ENCODE measurements at places on chromosomes 3 and 15. TPM values are rescaled to one million over a fixed set of nuclear protein-coding genes. Genes with fewer than 3 reads are reported as not detected.

TTLL13 gene
- total RNA-seq = 0.19 TPM

GRCh38 chr3:12932347-12932746 lies 91.0 kb upstream of the RPL32 start:
- H3K27me3 ChIP-seq = no peaks in the 10 kb centered on the region
- H3K4me3 ChIP-seq = no peak overlapping the region
- H3K27ac ChIP-seq = peak overlapping the region; percentile 72
- peak; percentile 66 for DNase-seq
- peaks cover 95% of the 10 kb centered on the region for H3K36me3 ChIP-seq
- H3K4me1 ChIP-seq = peaks cover 66% of the 10 kb centered on the region

SLC22A13 gene
- 0.15 TPM for total RNA-seq

GRCh38 chr15:77266708-77267386 lies 153.1 kb downstream of the PEAK1 start:
- no peak overlapping the region for H3K4me3 ChIP-seq
- no peaks in the 10 kb centered on the region for H3K36me3 ChIP-seq
- no peak for DNase-seq
- H3K27me3 ChIP-seq = no peaks in the 10 kb centered on the region
- H3K4me1 ChIP-seq = no peaks in the 10 kb centered on the region

- DNase-seq = no peak
- peaks cover 7% of the 10 kb centered on the region for H3K27me3 ChIP-seq
- no peak overlapping the region for H3K27ac ChIP-seq
- H3K4me3 ChIP-seq = no peak overlapping the region
- no peaks in the 10 kb centered on the region for H3K4me1 ChIP-seq
Observed at GRCh38 chr3:55521738-55522421, 34.8 kb upstream of the WNT5A start.

DNA sequence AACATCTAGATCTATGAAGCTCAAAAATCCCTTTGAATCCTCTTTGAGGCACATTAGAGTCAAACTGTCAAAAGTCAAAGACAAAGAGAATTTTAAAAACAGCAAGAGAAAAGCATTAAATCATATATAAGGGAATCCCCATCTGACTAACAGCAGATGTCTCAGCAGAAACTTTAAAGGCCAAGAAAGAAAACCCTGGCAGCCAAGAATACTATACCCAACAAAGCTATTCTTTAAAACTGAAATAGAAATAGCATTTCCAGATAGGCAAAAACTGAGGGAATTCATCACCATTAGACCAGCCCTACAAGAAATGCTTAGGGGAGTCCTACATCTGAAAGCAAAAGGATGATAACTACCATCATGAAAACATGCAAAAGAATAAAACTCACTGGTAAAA lies 211.2 kb upstream of the PDZRN3 start:
- DNase-seq = no peak
- H3K27me3 ChIP-seq = no peaks in the 10 kb centered on the region
- H3K4me1 ChIP-seq = no peaks in the 10 kb centered on the region
- H3K4me3 ChIP-seq = no peak overlapping the region
- no peak overlapping the region for H3K27ac ChIP-seq
- H3K36me3 ChIP-seq = no peaks in the 10 kb centered on the region

- no peaks in the 10 kb centered on the region for H3K36me3 ChIP-seq
- no peak overlapping the region for H3K4me3 ChIP-seq
- no peak for DNase-seq
- H3K4me1 ChIP-seq = peaks cover 23% of the 10 kb centered on the region
Observed at GRCh38 chr3:38168151-38169026, 3.1 kb downstream of the OXSR1 start.

GRCh38 chr3:190424478-190425439 lies 24.9 kb downstream of the TMEM207 start:
- H3K4me1 ChIP-seq = no peaks in the 10 kb centered on the region
- peak; percentile 18 for DNase-seq
- H3K27ac ChIP-seq = no peak overlapping the region
- H3K4me3 ChIP-seq = no peak overlapping the region

DNA sequence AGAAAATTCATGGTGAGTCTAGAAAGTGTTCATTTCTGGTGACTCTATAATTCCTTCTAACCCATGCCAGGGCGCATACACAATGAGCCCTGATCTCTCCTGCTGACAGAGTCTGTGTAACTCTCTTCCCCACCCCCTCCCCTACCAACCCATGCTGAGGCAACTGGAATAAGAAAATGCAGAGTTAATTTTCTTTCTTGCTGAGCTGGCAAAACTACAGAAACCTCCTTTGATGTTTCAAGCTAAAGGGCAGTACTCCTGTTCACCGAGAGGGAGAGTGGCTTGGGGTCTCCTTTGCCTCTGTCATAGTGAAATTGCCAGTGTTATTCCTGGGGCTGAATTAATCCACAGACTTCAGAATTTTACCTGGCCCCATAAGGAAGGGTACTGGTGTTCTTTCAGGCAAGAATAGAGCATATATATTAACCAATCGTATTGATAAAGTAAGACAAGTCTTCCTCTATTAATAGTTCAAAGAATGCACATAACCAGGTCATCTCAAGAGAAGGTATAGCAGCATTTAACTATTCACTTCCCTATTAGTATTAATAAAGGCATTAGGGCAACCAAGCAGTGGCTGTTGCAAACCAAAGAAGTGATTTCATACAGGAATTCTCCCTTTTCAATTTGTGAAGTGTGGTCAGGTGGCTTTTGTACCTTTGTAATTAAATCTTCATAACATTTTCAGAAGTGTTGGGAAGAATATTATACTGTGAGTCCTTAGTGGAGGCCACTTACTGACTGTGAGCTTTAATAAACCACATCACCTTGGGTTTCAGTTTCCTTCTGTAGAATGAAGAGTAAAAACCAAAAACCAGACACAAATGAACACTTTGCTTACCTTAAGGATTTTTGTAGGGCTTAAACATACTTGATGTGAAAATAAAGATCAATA lies 4.1 kb downstream of the GAP43 start:
- no peak for DNase-seq
- no peak overlapping the region for H3K4me3 ChIP-seq
- H3K27me3 ChIP-seq = no peaks in the 10 kb centered on the region

- no peak for DNase-seq
- H3K4me1 ChIP-seq = no peaks in the 10 kb centered on the region
- H3K27ac ChIP-seq = no peak overlapping the region
- no peaks in the 10 kb centered on the region for H3K36me3 ChIP-seq
- H3K27me3 ChIP-seq = peaks cover 64% of the 10 kb centered on the region
- H3K4me3 ChIP-seq = no peak overlapping the region
Observed at GRCh38 chr3:70076396-70076795, 76.9 kb downstream of the SAMMSON start.

GRCh38 chr3:79598594-79598993 lies 169.2 kb downstream of the ROBO1 start:
- H3K4me3 ChIP-seq = no peak overlapping the region
- no peak for DNase-seq
- no peak overlapping the region for H3K27ac ChIP-seq
- H3K4me1 ChIP-seq = no peaks in the 10 kb centered on the region

- peak overlapping the region; percentile 76 for H3K27ac ChIP-seq
- no peaks in the 10 kb centered on the region for H3K27me3 ChIP-seq
- DNase-seq = no peak
- no peaks in the 10 kb centered on the region for H3K36me3 ChIP-seq
- H3K4me3 ChIP-seq = no peak overlapping the region
- H3K4me1 ChIP-seq = peaks cover 11% of the 10 kb centered on the region
Observed at GRCh38 chr3:154243353-154243752, 80.9 kb downstream of the DHX36 start.

GRIP2 gene
- total RNA-seq = 42.9 TPM

DNA sequence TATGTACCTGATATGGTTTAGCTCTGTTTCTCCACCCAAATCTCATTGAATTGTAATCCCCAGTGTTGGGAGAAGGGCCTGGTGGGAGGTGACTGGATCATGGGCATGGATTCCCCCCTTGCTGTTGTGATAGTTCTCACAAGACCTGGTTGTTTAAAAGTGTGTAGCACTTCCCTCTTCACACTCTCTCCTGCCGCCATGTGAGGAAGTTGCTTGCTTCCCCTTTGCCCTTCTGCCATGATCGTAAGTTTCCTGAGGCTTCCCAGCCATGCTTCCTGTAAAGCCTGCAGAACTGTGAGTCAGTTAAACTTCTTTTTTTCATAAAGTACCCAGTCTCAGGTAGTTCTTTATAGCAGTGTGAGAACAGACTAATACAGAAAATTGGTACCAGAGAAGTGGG lies 93.1 kb downstream of the C3orf70 start:
- H3K4me1 ChIP-seq = no peaks in the 10 kb centered on the region
- no peak for DNase-seq
- peaks cover 18% of the 10 kb centered on the region for H3K36me3 ChIP-seq
- no peak overlapping the region for H3K4me3 ChIP-seq
- H3K27me3 ChIP-seq = no peaks in the 10 kb centered on the region

- H3K27me3 ChIP-seq = no peaks in the 10 kb centered on the region
- H3K36me3 ChIP-seq = no peaks in the 10 kb centered on the region
- peaks cover 24% of the 10 kb centered on the region for H3K4me1 ChIP-seq
- H3K4me3 ChIP-seq = no peak overlapping the region
- DNase-seq = no peak
Observed at GRCh38 chr3:71707595-71707994, 17.6 kb downstream of the EIF4E3 start.

GRCh38 chr3:52059781-52060180 lies 3.4 kb upstream of the DUSP7 start:
- H3K27me3 ChIP-seq = no peaks in the 10 kb centered on the region
- no peak overlapping the region for H3K27ac ChIP-seq
- H3K4me1 ChIP-seq = peaks cover 9% of the 10 kb centered on the region
- no peak overlapping the region for H3K4me3 ChIP-seq

RAB7A gene
- 234 TPM for total RNA-seq

DNA sequence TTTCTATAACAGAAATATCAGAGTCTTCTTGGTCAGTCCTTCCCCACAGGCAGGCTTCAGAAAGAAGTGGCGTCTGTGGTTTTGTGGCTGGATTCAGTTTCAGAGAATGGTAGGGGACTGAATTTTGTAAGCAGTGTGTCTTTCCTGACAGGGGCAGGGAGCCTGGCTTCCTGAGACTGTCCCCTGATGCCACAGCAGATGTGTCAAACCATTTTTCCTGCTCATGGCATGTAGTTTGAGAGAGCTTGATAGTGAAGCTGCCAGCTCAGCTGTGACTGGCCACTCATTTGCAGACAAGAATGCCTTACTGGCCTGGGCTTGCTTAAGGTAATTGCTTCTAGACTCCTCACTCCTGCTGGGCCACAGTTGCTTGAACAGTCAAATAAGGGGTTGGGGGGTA lies 26.4 kb downstream of the LARS2 start:
- H3K27ac ChIP-seq = no peak overlapping the region
- H3K4me3 ChIP-seq = no peak overlapping the region

DNA sequence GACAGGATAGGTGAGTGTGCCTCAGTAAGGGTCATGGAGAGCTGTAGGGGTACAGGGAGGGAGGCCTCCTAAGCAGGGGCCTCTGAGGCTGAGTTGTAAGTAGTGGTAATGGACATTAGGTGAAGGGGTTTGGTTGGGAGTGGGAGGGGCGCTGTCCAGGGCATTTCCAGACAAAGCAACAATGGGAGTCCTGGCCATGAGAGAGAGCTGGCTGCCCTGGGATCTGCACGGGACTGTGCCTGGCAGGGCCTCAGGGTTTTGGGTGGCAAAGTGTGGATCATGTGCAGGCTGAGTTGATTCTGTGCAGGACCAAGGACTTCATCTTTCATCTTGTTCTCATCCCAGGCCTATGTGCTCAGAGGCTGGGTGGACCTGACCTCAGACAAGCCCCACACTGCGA lies 4.6 kb downstream of the TTC21A start:
- DNase-seq = no peak
- no peaks in the 10 kb centered on the region for H3K36me3 ChIP-seq
- no peaks in the 10 kb centered on the region for H3K27me3 ChIP-seq
- no peak overlapping the region for H3K27ac ChIP-seq
- peaks cover 4% of the 10 kb centered on the region for H3K4me1 ChIP-seq

PDCD6IP gene
- total RNA-seq = 160 TPM

DNA sequence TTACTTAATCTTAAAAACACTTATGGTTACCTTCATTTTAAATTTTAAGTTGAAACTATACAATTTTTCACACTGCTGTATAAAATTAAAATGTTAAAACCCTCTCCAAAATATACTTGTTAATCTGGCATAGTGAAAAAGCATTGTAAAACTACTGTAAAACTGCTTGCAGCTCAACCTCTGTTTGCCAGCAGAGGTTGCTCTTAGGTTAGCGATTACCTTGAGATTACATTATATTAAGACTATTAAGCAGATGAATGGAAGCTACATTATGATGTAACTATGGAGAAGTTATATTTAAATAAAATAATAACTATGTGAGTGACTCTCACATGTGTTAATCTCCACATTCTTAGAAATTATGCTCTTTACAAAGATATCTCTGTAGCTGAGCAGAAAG lies 143.6 kb upstream of the SLITRK3 start:
- H3K27ac ChIP-seq = no peak overlapping the region
- DNase-seq = no peak
- H3K36me3 ChIP-seq = no peaks in the 10 kb centered on the region

DNA sequence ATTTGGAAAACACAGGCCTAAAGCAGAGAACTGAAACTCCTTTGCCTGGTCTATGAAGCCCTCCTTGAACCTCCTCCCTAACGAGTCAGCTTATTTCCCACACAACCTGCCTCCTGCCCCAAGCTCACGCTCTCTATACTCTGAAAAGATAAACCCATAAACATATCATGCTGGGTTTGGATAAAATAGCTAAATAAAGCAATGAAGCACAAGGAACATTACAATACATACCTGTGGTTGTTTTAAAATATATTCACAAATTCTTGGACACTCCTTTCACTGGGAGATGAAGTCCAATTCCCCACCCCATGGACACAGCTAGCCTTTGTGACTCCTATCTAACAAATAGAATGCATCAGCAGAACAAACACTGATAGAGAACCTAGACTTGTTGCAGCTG lies 98.2 kb downstream of the PLCH1 start:
- H3K27ac ChIP-seq = no peak overlapping the region
- no peak overlapping the region for H3K4me3 ChIP-seq
- no peaks in the 10 kb centered on the region for H3K4me1 ChIP-seq
- no peaks in the 10 kb centered on the region for H3K36me3 ChIP-seq
- H3K27me3 ChIP-seq = no peaks in the 10 kb centered on the region

DNA sequence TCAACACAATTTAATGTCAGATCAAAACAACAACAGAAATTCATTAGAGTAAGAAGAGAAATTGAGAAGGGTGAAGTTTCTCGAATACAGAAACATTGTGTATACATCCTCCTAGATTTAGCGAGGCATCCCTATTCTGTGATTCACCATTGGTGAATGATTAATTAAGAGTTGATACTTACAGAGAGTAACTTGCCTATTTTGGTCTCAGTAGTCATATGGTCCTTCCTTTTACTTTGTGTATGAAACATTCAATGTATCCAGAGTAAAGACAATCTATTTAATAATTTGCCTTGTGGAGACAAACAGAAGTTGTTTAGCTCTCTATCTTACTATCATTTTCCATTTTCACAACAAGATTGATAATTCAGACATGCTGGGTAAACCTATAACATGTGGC lies 432.0 kb downstream of the ZPLD1 start:
- no peak overlapping the region for H3K4me3 ChIP-seq
- no peak overlapping the region for H3K27ac ChIP-seq
- no peaks in the 10 kb centered on the region for H3K36me3 ChIP-seq
- H3K27me3 ChIP-seq = no peaks in the 10 kb centered on the region

GRCh38 chr15:39154776-39155175 lies 426.1 kb upstream of the THBS1 start:
- peaks cover 5% of the 10 kb centered on the region for H3K4me1 ChIP-seq
- H3K36me3 ChIP-seq = no peaks in the 10 kb centered on the region
- H3K4me3 ChIP-seq = no peak overlapping the region
- H3K27me3 ChIP-seq = no peaks in the 10 kb centered on the region

Data from heart right ventricle (tissue), 16 donors.